ENCODE measurements at places on chromosomes 4 and X. TPM values are rescaled to one million over a fixed set of nuclear protein-coding genes. Genes with fewer than 3 reads are reported as not detected.

The ITIH6 gene
- total RNA-seq: not detected

The IGSF1 gene
- total RNA-seq: 0.76 TPM

The HPGD gene
- total RNA-seq: 179 TPM

The HTR2C gene
- not detected for total RNA-seq

The GUCY1A1 gene
- 7.8 TPM for total RNA-seq

The ZNF518B gene
- total RNA-seq: 21.0 TPM

DNA sequence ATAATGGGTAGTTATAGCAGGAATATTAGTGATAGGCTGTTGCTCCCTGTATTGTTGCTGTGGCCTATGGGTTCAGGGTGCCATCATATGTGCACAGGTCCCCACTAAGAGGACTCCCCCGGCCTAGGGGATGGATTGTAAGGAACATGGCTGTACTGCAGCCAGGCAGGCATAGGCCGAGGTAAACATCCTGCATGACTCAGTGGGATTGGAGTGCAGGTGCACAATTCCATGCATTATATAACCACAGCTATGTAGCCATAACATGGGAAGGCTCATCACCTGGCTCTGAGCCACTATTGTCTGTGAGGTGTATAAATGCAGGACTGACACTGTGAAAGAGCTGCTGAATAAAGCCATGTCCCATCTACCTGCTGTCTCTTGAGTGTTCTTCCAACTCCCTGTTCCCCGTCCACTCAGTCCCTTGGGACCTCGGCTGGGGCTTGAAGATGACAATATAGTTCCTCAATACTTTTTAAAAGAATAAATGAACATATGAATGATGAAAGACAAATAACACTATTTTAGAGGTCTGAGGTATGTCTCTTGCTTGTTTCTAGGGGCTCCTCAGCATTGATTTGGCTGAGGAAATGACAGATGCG lies 425.2 kb downstream of the IDS start:
- DNase-seq: no peak

DNA sequence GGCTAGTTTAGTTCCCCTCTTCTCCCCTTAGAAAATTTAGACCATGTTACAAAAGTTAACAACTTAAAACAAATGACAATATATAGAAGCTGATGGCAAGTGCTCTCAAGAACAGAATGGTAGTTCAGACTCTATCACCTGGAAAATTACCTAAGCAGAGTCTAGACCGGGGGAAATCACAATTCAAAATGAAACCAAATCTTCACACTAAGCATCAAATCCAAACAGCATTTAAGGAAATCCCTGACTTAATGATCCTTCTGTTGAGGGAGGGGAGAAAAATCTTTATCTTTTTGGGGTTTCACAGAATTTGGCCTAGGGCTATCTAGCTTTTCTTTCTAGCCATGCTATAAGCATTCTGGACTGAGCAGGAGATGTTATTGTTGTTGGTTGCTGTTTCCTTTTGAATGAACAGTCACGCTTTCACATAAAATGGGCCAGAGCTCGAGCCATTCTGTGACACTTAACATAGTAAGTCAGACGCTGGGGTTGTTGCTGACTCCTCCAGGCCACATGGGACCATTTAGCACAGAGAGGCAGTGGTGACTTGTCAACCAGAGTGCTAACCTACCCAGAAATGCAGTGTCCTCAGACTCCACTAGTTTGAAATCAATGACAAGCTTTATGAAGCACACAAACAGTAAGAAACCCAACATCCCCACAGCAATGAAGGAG lies 16.0 kb upstream of the LSM6 start:
- no peak for DNase-seq

DNA sequence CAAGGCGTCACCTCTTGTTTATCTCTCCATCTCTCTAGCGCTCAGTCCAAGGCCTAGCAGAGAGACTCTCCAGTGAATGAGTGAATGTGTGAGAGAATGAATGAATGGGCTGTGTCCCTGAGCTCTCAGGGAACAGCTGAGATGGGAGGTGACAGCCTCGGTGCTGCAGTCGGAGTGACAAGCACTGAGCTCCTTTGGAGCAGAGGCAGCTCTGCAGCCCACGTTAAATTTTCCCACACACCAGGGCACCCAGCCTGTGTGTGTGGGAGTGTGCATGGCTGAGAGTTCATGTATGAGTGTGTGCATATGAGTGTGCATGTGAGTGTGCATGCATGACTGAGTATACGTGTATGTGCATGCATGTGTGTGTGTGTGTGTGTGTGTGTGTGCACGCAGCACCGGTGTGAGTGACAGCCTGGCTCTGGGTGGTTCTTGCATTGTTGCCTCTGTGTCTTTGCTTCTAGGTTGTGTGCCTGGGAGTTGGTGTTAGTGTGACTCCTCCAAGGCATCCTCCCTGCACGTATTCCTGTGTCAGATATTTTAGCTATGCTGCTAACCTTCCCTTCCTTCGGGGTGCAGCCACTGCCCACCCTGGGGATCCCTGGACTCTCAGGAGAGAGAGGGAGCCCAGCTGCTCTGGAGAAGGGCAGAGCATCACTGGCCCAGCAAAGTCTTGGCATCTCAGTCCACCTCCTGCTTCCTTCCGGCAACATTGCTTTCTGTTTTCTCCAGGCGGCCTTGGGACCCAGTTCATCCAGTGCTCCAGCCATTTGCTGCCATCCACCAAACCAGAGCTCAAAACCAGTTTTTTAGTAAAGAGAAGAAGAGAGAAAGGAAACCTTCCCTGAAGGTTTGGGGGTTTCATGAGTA lies 98.6 kb downstream of the PPP2R2C start:
- no peak for DNase-seq

GRCh38 chr4:71259911-71260331 lies 78.9 kb upstream of the SLC4A4 start:
- DNase-seq: no peak

DNA sequence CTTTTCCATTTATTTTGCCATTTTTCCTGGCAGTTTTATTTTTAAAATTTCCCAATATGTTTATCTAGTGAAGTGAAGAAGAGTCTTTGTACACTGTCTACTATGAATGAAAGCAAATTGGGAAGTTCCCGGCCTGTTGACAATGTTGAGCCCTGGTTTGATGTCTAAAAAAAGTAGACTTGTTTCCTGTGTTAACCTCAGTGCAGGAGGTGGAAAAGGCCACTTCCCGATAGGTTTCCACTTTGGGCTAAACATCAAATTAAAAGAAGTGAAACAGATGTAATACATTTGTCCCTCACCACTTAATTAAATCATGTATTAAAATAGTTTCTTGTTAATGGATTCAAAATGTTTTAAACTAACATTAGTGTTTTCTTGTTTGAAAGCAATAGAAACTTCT lies 30.0 kb downstream of the BBS12 start:
- no peak for DNase-seq

DNA sequence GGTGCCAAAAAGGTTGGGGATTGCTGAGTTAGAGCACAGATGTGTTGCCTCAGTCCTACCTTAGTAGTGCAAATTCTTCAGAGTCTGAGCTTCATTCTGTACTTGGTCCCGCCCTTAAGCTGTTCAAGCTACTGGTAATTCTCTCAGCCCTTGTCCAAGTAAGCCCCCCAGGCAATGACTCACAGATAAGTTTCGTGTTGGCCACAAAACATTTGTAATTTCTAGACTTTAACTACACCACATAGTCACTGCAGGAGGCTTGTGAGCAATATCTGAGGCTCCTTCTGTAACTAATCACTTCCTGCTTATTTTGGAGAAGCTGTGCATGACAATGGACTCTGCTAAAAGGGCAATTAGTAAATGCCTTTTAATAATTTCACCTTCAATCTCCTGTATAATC lies 1420.5 kb downstream of the PCDH7 start:
- no peak for DNase-seq

DNA sequence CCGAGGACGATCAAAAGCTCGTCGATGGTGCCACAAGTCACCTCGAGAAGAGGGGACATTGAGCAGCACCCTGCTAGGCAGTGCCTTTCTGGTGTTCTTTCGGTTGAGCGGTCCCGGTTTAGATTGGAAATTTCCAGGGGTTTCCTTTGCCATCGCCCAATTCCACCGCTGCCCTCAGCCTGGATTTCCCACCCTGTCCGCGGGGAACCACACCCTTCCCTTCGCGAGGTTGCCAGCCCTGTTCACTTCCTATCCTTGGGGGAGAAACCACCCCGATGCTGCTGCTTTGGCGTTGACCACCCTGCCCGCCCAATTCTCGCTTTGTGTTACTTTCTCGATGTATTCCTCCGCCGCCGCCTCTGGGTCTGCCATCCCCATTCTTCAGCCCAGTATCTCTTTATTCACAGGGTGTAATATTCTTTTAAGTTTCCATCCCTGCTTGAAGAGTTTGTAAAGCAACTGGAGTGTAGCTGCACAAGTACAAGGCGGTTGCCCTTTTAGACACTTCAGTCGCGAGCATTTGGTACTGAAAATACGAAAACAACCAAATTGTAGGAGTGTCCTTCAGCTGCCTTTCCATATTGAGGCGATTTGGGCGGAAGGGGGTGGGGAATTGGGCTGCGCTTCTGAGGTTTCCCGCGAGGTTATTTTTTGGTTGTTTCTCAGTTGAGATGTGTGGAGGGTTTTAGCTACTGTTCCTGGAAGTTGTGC lies 1.1 kb downstream of the OGT start:
- DNase-seq: no peak

DNA sequence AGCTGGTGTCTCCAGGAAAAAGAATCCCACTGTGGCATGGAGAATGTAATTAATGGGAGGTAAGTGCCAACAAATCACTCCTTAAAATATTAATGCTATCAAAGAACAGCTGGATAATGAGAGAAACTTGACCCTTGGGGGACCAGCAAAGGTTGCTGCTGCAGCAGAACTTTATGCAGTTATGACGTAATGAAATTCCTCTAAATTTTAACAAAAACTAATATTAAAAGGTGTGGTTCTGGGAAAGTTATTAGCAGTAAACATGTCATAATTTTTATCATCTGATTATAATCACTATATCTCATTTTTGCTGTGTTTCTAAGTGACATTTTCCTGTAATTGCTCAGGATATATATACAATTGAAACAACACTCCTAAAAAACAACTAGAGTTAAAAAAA lies 1.7 kb upstream of the SHISA3 start:
- no peak for DNase-seq

GRCh38 chr4:184812199-184812542 lies 13.6 kb downstream of the ACSL1 start:
- DNase-seq: no peak

- DNase-seq: no peak
These were observed 411.9 kb downstream of the GPAT3 start for GRCh38 chr4:83947830-83948193.

DNA sequence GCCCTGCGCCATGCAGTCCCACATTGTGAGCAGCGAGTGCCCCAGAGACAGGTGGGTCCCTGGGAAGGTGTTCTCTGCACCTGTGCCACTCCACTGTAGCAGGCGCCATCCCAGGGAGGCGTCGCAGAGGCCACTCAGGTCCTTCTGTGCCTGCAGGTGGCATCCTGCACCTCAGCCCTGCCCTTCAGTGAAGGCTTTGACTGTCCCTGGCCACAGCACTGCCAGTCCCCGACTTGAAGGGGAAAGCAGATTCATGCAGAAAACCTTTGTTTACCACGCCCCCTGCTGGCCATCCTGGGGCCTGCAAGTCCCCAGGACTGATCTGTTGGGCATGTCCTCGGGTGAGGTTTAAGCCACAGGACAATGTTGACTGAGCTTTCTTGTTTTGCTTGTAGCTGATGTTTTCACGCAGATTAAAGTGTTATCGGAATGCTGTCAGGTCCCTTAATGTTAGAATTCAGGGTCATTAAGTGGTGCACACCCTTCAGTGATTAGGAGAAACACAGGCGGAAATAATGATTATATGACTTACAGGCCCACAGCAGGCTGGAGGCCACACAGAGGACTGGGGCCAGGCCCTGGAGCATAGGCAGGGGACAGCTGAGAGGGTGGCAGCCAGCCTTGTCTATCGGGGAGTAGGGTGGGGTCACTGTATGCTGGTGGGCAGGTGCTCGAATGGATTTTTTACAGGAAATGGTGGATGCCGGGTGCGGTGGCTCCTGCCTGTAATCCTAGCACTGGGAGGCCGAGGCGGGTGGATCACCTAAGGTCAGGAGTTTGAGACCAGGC lies 5.0 kb downstream of the TACC3 start:
- peak; percentile 44 for DNase-seq

- no peak for DNase-seq
These were observed 68.4 kb upstream of the BMPR1B start for GRCh38 chr4:94689155-94689860.

GRCh38 chr4:111689731-111690130 lies 455.5 kb upstream of the FAM241A start:
- no peak for DNase-seq

GRCh38 chr4:83692028-83692427 lies 156.1 kb downstream of the GPAT3 start:
- DNase-seq: no peak

DNA sequence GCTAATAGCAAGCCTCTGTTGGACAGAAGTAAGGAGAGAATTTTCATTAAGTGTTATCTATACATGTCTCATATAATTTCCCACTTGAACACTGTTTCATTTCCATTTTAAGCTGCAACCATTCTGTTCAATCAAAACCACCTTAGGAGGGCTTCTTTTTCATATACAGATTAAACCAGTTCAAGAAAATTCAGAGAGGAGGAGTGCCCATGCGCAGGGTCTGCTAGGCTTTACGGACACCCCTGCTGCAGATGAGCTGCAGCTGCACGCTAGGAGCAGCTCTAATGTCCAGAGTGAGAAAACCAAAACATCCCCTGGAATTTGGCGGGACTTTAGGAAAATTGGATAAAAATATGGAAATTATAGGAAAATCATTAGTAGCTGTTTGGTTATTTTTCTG lies 541.0 kb downstream of the SPRY1 start:
- no peak for DNase-seq

DNA sequence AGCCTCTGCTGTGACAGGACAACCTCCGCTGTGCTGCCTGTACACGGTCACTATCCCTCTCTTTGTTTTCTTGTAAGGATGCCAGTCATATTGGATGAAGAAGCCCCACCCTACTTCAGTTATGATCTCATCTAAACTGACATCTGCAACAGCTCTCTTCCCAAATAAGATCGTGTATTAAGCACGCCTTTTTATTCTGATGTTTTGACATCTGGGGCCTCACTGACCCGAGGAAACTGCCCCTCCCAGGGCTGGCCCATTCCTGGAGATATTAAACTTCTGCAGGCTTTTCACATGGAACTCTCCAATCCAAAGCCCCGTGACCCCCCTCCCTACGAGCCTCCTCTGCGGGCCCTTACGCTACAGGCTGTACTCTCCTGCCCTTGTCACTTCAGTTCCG lies 232.0 kb downstream of the ARHGAP10 start:
- DNase-seq: no peak
